ENCODE measurements at places on chromosomes 2 and 18. TPM values are rescaled to one million over a fixed set of nuclear protein-coding genes. Genes with fewer than 3 reads are reported as not detected.

GNAL gene
- 26.7 TPM for total RNA-seq

FZD7 gene
- 153 TPM for total RNA-seq

ITGAV gene
- 27.7 TPM for total RNA-seq

CD226 gene
- 0.23 TPM for total RNA-seq

ZBTB14 gene
- total RNA-seq: 15.1 TPM

DNA sequence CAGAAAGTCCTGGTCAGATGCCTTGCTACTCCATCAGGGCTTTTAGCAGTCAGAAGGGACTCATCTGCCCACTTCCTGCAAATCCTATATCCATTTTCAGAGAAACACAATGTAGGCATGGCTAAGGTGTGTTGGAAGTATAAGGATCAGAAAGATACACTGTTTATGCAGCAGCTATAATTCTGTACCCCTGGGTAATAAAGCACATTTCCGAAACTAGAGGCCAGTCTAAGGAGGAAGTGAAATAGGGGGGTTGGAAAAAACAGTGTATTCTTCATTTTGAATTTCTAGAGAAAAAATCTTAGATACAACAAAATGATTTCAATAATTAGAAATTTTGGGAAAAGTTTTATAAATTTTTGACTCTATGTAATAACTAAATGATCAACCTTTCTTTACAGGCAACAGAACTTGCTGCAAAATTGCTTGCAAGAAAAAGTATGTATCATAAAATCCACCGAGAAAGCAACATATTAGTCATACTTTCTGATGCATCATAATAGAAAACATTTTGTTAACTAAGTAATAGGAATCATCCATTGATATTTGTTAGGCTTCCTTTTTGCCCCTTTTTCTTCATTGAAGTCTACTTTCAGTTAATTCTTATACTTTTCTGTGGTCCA, 47.4 kb downstream of the FSIP2 start:
- DNase-seq: no peak

DNA sequence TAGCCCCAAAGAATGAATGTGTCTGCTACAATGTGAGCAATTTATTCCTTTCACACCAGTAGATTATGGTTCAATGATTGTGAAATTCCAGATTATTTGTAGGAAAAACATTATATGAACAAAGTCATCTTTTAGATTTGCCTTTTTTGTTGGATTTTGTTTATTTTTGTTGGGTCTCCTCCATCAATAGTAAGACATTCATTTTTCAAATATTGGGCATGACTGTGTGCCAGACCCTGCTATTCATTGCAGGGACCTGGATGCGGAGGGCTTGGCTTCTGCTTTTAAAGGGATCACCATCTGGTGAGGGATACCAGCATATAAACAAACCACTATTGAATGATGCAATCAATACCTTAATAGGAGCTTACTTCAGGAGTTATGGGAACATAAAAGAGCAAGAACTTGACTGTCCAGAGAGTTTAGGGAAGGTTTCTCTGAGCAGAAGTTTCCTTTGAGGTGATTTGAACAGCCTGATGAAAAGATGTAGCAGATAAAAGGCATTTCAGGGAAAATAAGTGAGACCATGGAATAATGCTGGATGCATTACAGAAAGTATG, 486.7 kb downstream of the EPHA4 start:
- DNase-seq: no peak

- peak; percentile 59 for DNase-seq
These were observed 76.0 kb downstream of the EMX1 start for GRCh38 chr2:72993147-72993932.

Data from WTC11 (cell line).